Eye (tissue), 1 donor: ENCODE measurements at places on chromosomes 1 and 21.

GRCh38 chr1:222372221-222372620 is 175.7 kb downstream of the HHIPL2 start:
- DNase-seq: no peak

DNA sequence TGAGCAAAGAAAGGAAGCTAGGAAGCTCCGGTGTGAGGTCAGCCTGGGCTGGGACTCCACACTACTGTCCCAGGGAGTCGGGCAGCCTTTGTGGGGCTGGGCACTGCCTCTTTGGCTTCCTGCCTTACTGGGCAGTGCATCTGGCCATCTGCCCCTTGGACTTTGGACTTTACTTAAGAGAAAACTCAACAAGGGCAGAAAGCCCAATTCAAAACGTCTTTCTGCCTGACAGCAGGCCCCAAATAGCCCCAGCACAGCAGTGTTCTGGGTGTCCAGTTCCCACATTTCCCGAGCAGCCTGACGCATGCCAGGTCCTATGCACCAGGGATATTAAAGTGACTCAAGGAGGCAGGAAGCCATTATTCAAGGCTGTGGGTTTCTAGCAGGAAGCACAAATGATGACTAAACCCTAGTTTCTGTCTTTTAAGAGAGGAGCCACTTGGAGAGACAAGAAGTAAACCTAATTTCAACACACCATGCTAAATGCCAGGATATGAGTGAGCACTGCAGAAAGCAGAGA is 37.9 kb upstream of the EDEM3 start:
- no peak for DNase-seq

DNA sequence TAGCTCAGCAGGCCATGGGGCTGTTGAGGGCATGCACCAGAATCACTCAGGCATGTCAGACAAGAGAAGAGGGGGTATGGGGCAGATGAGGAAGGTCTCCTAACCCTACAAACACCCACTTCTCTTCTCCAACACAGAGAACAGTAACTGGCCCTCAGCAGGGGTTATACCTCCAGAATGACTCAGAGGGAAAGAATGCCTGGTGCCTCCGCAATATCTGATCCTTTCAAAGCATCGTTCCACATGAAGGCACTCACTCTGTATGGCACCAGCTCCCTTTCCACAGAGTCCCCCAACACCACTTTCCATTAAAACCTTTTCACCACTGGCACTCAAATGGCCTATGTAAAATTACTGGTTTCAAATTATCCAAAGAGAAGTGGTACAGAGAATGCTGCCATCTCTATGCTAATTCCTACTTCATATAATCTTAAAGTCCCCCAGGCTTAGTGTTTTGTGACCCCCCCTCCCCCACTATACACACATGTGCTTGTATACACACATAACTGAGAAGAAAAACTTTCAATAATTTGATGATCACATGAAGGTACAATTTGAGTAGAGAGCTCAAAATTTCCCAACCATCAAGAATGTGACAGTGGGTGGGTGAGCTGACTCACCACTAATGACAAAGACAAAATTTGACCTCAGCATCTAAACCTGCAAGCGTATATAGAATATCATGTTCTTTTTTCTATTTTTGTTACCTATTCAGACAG is 91.5 kb downstream of the SIPA1L2 start:
- no peak for DNase-seq

- no peak for DNase-seq
These were observed 84.3 kb downstream of the HS2ST1 start for GRCh38 chr1:86998727-86999126.

DNA sequence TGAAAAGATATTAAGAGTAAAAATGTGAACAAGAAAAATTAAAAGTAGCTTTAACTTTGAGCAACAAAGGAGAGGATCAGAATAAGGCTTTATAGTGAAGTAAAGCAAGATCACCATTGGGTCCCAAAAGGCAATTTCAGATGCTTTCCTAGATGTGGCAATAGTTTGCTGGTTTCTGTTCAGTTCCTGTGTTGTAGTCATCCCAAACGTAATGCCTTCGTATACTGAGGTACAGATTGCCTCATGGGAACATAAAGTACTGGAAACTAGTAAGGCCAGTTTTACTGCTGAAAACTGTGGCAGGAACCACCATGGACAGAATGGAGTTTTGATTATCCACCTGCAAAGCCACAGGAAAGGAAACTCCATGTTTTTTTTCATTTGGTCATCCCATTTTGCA is 283.5 kb upstream of the SGIP1 start:
- DNase-seq: no peak

DNA sequence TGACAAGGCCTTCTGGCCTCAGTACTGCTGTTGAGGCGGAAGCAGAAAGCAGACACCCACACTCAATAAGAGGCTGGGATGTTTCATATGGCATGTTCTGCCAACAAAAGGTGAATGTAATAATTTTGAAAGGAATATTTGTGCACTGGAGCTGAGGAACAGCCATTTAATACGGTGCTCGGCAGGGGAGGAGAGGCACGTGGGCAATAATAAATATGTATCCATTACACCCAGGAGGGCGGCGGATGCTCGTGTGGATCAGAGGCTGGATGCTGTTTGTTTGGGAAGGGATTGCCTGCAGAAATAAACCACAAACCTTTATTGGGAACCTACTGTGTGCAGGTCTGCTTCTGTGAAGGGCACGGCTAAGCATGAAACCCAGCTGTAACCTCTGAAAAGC is 92.0 kb downstream of the VWA5B1 start:
- DNase-seq: no peak

- DNase-seq: no peak
These were observed 67.2 kb downstream of the SLC37A1 start for GRCh38 chr21:42580793-42581321.

GRCh38 chr1:179661018-179661417 is 69.4 kb downstream of the TDRD5 start:
- no peak for DNase-seq

GRCh38 chr1:85480566-85480965 is 15.6 kb upstream of the DDAH1 start:
- DNase-seq: no peak

DNA sequence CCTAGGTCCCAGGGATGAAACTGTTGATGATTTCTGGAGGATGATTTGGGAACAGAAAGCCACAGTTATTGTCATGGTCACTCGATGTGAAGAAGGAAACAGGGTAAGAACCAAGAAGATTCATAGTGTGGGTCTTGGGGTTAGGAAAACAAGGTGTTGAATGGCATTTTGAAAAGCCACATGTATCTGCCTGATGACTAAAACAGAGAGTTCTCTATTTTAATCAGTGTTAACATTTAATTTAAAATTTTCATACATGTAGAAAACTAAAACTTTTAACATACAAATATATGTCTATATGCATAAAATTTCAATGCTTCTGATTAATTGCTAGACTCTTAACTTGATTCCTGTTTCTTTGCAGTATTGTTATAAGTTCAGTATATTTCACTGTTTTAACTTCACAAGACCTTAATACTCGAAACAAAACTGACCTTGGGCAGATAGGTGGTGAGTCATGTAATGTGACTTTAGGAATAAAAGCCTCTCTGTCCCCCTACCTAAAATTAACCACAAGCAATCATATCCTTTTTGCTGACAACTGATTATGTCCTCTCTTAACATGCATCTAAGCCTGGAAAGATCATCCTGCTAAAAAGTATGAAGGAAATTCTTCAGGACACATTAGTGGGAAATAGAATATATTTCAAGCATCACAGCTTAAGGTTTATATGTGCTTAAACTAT is 95.6 kb downstream of the PTPRC start:
- DNase-seq: no peak

DNA sequence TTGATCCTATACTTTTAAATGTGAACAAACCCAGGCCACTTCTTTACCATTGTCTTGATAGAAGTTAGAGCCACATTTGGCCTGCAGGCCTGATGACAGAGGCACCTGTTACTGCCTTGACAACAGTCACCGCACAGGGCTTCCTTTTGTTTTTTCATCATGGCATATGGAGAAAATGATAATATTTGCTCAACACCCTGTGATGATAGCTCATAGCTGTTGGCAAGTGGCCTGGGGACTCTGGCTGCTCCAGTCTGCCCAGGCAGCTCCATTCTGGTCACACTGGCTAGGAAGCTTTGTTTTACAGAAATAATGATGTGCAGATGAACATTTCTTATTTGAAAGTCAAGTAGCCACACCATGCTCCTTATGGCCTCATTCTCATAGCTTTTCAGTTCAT is 89.6 kb upstream of the GPR88 start:
- DNase-seq: no peak
